H1 (cell line): ENCODE measurements at places on chromosomes 6 and 20. TPM values are rescaled to one million over a fixed set of nuclear protein-coding genes. Genes with fewer than 3 reads are reported as not detected.

Gene SAPCD1
- 3.1 and 4.4 TPM in 2 replicates for polyA plus RNA-seq

Gene TUBB2B
- 722 and 951 TPM in 2 replicates for polyA plus RNA-seq

Gene HSPA1L
- 0.78 and 1.00 TPM in 2 replicates for polyA plus RNA-seq

Gene SLC13A3
- polyA plus RNA-seq: 12.6 and 15.4 TPM in 2 replicates

Gene PRSS35
- 0.58 and 1.3 TPM in 2 replicates for polyA plus RNA-seq

Gene OPN5
- not detected in 2 replicates for polyA plus RNA-seq

Gene TRIM10
- polyA plus RNA-seq: 0.06 and 0.08 TPM in 2 replicates

Gene RNF182
- polyA plus RNA-seq: 4.2 and 6.2 TPM in 2 replicates
